WERI-Rb-1 (cell line): ENCODE measurements at places on chromosomes 6 and 20.

- DNase-seq: no peak
These were observed 26.4 kb downstream of the TRIM27 start for GRCh38 chr6:28897369-28897745.

DNA sequence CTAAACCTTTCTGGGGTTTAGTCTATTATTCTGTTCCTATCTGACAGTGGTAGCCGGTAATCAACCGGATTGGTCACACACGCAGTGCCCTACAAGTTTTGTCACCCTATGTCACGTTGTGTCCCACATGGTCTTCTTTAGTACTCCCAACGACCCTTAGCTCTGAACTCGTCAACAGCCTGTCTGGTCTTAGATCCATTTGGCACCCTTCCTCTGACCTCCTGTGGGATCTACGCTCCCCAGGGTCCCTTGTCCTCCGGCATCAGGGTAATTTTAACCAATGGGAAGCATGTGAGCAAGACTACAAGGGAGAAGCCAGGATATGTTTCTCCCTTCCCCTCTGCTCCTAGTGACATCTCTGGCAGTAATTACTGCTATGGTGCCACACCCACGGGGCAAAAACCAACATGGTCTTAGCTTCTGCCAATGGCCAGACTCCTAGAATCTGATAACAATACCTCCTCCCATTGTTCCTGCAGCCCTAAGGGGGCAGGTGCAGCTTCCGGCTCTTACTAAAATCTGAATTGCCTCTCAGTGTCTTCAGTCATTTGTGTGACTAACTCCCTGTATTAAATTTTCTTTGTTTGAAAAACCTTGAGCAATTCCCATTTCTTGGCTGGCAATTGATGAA lies 56.6 kb downstream of the MAFB start:
- no peak for DNase-seq

DNA sequence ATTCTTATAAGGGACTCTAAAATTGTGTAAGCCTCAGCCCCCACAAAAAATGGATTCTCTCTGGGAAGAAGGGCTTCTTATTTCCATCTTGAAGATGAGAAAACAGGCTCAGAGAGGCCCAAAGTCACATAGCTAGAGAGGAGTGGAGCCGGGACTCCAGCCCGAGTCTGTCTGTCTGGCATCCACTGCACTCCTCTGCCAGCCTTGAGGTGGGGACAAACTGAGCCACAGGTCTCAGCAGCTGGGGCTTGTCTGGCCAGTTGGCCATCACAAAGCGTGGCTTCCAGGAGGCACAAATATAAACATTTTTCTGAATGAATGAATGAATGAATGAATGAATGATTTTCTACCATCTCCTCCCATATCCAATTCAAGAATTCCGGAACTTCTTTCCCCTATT lies 42.9 kb upstream of the EYA2 start:
- DNase-seq: no peak

- peak; percentile 67 for DNase-seq
These were observed 61.9 kb upstream of the ELOVL5 start for GRCh38 chr6:53410508-53411258.

- no peak for DNase-seq
These were observed 49.7 kb upstream of the TGM3 start for GRCh38 chr20:2246069-2246491.

GRCh38 chr20:45727044-45727443 lies 4.9 kb downstream of the SPINT4 start:
- no peak for DNase-seq

GRCh38 chr6:28673417-28673786 lies 147.7 kb downstream of the GPX5 start:
- DNase-seq: no peak

GRCh38 chr6:105805501-105806023 lies 280.6 kb upstream of the PRDM1 start:
- no peak for DNase-seq

DNA sequence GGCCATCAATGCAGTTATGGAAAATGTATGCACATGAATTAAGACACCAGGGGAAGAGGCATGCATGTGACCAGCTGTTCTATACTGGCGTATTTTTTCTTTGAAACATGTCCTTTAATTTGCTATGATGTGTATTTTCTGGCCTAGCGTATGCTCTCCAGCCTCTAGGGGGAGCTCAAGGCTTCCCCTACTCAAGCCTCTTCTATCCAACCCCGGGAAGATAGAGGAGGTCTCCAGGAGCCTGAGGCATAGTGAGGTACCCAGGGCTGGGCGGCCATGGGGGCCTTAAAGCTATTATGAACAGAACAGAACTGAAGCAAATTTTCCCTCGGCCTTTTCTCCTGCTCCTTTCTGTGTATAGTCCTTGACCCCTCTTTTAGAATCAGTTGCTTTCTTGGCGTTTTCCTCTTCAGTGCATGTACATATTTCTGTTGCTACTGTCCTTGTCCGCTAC lies 528.9 kb downstream of the MAFB start:
- DNase-seq: peak; percentile 41

GRCh38 chr20:5859608-5860007 lies 90.7 kb downstream of the TRMT6 start:
- DNase-seq: no peak

GRCh38 chr6:21500314-21501020 lies 93.1 kb upstream of the SOX4 start:
- peak; percentile 44 for DNase-seq

DNA sequence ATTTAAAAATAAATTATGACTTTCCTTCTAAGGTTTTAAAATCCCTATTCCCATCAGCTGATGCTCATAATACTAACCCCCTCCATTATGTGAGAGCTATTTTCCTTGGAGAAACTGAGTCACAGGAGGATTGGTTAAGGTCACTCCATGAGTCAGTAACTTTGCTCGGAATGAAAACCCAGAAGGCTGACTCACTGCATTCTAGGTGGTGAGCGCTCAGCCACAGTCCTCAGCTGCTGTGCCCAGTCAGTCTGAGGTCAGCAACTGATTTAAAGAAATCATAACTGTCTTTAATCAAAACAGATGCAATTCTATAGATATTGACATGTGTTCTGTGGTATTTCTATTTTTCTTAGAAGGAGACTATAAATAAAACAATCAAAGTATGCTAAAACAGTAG lies 359.2 kb downstream of the GJA1 start:
- DNase-seq: no peak

DNA sequence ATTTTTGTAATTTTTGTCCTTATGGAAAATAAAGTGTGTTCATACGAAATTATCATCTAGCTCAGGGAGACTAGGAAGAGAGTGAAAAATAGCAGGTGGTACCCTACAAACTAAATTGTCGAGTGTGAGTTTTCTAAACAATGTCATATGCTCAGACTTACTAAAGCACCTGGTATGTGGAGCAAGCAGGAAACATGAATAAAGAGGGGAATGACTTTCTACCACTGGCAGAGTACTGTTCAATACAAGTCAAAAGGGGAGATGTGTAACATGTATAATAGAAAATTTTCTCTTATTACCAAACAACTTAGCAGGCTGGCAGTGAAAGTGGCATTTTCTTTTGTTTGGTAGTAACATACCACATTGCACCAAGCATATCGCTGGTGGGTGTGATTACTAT lies 36.1 kb downstream of the CTNNBL1 start:
- no peak for DNase-seq

- no peak for DNase-seq
These were observed 139.5 kb downstream of the C6orf58 start for GRCh38 chr6:127716465-127716864.

- DNase-seq: peak; percentile 4
These were observed 2.7 kb downstream of the GFRA4 start for GRCh38 chr20:3660262-3661059.

DNA sequence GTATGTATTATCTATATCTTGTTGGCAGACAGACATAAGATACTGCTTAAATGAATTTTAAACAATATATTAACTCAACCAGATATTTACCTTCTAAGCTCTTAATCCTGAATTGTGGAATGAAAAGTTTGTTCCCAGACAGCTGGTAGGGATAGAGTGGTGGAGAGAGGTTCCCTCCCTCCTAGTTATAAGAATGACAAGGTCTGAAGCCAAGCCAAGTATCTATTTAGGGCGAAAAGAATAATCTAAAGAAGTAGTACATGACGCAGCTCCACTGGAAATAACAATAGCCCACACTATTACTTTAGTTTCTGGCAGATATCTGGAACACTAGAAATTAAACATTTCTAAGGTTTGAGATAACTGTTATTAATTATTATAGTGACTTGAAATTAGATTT lies 104.3 kb downstream of the AHI1 start:
- DNase-seq: no peak

GRCh38 chr6:11033825-11034224 lies 10.3 kb downstream of the ELOVL2 start:
- no peak for DNase-seq

- DNase-seq: peak; percentile 89
These were observed 75.7 kb upstream of the FOXP4 start for GRCh38 chr6:41470331-41471063.

GRCh38 chr6:139779988-139780774 lies 405.7 kb upstream of the CITED2 start:
- DNase-seq: no peak

GRCh38 chr6:111724505-111724904 lies 118.8 kb upstream of the TRAF3IP2 start:
- DNase-seq: no peak

DNA sequence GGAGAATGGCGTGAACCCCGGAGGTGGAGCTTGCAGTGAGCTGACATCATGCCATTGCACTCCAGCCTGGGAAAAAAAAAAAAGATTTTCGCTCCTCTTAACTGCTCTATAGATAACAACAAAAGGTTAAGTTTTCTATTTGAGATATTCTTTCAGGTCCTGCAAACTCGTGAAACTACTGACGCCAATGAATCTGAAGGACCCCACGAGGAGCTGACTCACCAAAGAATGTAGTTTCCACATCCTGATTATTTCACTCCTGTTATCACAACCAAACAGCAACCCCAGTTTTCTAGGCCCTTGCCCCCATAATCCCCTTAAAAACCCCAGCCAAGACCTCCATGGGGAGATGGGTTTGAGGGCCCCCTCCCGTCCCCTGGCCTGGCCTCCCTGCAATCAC lies 58.7 kb downstream of the OTOR start:
- DNase-seq: no peak

- no peak for DNase-seq
These were observed 3.1 kb downstream of the CPXM1 start for GRCh38 chr20:2797136-2797983.

- no peak for DNase-seq
These were observed 44.0 kb downstream of the BMP2 start for GRCh38 chr20:6811262-6812035.

DNA sequence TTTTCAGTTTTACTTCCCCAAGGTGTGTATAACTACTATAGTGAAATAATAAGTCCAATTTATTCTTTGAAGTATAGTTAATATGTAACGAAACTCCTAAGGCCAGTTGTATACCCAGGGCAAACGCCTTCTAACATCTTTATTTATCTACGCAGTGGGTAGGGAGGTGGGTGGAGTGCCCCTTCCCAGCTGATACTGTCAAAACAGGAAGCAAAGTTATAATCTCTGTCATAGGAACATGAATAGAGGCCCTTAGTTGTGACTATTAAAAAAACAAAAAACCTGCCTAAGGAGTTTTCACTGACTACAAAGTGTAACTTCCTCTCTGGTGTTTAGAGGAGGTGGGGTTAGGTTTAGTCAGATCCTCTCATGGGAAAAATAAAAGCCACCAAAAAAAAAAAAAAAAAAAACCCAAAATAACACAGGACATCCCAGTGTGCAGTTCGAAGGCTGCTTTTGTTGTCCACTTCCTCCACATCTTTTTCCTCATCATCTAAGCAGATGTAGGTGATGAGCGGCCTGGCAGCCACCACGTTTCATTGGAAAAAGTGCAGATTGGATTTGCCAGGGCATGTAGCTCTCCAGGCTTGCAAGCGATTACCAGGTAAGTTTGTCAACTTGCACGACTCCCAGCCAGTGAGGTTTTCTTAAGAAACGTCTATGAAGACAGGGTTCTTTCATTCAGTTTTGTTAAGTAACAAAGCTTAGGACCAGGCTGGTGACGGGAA lies 58.7 kb downstream of the UTRN start:
- DNase-seq: no peak

DNA sequence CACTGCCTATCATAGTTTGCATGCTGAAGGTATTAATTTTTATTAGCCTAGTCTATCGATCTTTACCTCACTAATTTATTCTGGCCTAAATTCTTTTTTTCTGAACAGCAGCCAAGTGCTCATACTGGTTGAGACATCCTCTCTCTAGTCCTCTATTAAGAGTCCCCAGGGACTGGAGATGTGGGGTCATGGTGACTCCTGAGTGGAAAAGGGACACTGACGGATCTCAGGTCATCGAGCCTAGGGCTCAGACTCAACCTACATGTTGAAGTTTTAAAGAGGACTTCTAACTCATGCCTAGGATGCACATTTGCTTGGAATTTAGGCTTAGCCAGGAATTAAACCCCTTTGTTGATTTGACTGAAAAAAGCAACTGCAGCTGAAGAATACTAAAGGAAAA lies 378.1 kb downstream of the BTBD9 start:
- no peak for DNase-seq

- no peak for DNase-seq
These were observed 26.1 kb upstream of the F13A1 start for GRCh38 chr6:6346427-6347023.

DNA sequence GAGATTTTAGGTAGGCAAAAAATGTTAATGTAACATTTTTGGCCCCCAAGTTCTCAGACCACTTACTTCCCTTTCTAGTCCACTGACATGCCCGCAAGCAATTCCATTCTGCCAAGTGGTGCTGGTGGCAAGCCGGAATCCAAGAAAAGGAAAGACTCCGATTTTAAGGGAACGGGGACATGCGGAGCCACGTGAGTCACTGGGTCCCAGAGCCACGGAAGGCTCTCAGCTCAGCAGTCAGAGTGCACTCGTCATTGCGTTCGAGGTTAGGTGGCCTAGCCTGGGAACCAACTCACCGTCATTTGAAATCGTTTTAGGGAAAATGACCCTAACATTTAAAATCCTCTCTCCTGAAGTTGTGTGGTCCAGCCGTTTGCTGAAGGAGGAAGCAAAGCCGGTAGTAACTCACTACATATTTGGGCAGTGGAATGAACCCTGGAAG lies 711 bp upstream of the SIRT5 start:
- DNase-seq: no peak

DNA sequence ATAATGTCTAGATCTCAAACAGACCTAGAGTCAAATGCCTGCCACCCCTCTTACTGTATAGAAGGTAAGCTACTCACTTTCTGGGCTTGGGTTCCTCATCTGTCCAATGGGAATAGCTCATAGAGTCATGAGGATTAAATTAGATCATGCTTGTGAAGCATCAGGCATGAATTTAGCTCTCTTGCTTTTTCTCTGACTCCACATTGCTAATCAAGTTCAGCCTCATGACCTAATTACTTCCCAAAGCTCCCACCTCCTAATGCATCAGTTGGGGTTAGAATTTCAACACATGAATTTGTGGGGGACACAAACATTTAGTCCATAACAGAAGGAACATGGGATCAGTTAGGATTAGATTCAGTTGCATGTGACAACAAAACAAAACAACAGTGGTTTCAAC lies 4.6 kb upstream of the DDX27 start:
- DNase-seq: no peak

- DNase-seq: no peak
These were observed 104.7 kb upstream of the RALGAPA2 start for GRCh38 chr20:20816969-20817755.
